Activated naive CD4-positive, alpha-beta T cell treated with anti-CD3 and anti-CD28 coated beads, Interleukin-2, amount 10 ng/mL, durations not matched to agents 5 hours and 36 hours (primary cell): ENCODE measurements at places on chromosomes 4 and X. TPM values are rescaled to one million over a fixed set of nuclear protein-coding genes. Genes with fewer than 3 reads are reported as not detected.

The ETDA gene
- not detected for total RNA-seq

The RUFY3 gene
- total RNA-seq: 38.3 TPM

The IL21 gene
- 0.36 TPM for total RNA-seq

The EPHA5 gene
- total RNA-seq: not detected

The CLDN22 gene
- not detected for total RNA-seq

The NALF2 gene
- 1.8 TPM for total RNA-seq

The BANK1 gene
- total RNA-seq: 0.60 TPM

The TLR10 gene
- total RNA-seq: 0.19 TPM

The CFP gene
- 47.5 TPM for total RNA-seq

The MAOB gene
- total RNA-seq: not detected

The LNX1 gene
- total RNA-seq: not detected

The GAGE1 gene
- total RNA-seq: not detected

The MTMR8 gene
- 5.2 TPM for total RNA-seq

The UGT2B15 gene
- not detected for total RNA-seq

The RXFP1 gene
- total RNA-seq: not detected

The MGARP gene
- not detected for total RNA-seq

The ARX gene
- total RNA-seq: not detected

The DAPP1 gene
- 33.1 TPM for total RNA-seq

The GRPR gene
- 0.14 TPM for total RNA-seq

The OGT gene
- total RNA-seq: 453 TPM

The SHROOM4 gene
- not detected for total RNA-seq

The GPRASP3 gene
- total RNA-seq: 1.7 TPM
